Fibroblast of gingiva (primary cell): ENCODE measurements at places on chromosomes 5 and 9.

DNA sequence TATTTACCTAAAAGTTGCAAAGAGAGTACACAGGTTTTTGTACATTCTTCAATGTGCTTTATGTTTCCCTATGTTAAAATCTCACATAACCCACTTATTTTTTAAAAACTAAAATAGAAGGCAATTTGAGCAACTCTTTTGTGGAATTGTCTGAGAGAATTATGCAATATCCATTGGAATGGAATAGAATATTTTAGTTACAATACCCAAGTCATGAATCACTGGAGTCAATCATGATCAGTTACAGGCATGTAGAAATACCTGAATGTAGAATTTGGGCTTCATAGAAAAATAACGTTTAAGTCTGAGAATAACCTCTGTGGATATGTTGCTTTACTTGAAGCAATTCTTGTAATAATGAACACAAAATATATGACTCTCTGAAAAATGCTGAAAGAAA, 143.3 kb downstream of the FGF10 start:
- DNase-seq, result peak; percentile 50

DNA sequence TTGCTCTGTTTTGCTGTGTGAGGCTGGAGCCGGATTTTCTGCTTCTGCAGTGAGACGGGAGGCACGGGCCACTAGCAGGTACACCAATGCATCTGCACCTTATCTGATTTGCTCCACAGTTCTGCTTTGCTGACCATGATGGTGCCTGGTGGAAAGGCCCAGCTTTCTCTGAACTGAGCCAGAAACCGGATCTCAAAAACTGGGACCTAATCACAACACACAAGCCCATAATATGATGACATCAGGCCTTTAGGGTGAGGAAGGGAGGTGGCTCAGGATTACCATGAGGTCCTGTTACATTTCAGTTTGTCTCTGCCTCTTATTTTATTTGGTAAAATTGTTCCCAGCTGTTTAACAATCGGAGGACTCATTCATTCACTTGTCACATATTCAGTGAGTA, 49.8 kb downstream of the FGF1 start:
- DNase-seq, result no peak

- DNase-seq, result no peak
Observed at GRCh38 chr9:272251-273213, 57.9 kb downstream of the DOCK8 start.

DNA sequence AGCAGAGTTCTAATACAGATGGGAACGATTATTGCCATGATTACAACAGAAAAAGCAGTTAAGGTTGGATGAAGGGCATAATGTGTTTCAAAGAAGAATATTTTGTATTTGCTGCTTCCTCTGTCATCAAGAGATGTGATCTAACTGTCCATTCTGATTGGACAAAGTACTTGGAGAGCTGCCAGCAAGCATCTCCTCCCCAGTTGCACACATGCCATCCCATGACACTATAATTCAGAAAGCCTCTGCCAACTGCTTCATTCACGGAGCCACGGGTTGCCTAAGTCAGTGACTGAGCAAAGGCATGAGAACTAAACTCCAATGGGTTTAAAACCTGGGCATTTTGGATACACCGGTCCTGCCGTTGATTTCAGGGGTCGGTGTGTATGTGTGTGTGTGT, 253.8 kb downstream of the CRB2 start:
- DNase-seq, result peak; percentile 27

GRCh38 chr9:81393985-81394811, 295.1 kb downstream of the TLE1 start:
- peak; percentile 78 for DNase-seq

DNA sequence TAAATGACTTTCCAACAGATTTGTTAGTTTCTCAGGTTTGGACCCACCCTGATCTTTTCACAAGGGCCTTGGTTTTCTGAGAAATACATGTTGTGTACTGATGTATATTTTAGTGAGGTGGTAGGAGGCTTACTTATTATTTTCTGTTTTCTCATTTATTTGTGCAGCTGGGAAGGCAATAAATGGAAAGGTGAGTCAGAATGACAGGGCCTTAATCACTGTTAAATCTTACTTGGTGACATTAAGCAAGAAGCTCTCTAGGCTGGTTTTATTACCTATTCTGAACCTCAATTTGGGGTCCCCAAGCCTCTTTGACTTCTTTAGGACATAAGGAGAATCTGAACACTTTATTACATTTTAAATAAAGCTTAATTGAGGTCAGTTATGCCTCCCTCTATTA, 214.0 kb upstream of the DAB2 start:
- no peak for DNase-seq

GRCh38 chr9:93680443-93681268, 104.3 kb downstream of the PHF2 start:
- no peak for DNase-seq

DNA sequence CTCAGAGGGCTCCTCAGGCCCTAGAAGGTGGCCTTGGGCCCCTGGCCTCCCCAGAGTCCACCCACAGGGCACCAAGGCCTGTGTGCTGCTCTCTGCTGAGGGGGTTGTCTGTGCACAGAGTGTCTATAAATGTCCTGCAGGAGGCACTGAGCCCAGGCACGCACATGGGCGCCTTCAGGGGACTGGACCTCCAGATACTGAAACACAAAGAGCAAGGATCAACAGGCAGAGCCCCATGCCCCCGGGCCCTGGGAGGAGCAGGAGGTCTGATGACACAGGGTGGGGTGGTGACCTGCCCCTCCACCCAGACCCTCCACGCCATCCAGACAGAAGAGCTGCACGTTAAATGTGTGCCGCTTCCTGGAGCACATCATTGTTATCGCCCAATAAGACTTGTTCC, 64.6 kb upstream of the SIMC1 start:
- DNase-seq, result no peak

- DNase-seq, result no peak
Observed at GRCh38 chr5:63553073-63553472, 409.2 kb downstream of the HTR1A start.

DNA sequence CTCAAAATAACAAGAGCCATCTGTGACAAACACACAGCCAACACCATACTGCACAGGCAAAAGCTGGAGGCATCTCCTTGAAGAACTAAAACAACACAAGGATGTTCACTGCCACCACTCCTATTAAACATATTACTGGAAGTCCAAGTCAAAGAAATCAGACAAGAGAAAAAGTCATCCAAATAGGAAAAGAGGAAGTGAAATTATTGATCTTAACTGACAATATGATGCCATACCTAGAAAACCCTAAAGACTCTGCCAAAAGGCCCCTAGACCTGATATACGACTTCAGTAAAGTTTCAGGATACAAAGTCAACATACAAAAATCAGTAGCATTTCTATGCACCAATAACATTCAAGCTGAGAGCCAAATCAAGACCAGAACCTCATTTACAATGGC, 30.0 kb upstream of the MACIR start:
- no peak for DNase-seq

DNA sequence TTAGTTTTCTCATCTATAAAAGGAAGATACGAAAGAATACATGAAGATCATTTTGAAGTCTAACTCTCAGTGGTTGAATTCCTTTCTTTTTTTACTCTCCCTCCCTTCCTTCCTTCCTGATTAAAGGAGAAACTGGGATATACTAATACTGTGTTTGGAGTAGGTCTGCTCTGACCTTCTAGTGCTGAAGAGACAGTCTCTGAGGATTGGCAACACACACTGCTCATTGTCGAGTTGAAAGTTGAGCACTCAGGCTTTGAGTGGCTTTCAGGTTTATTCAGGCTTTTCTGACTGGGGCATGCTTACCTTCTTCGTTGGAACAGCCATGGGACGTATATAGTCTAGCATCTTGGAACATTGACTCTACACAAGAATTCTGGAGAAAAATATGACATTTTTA, 86.9 kb upstream of the RPS23 start:
- no peak for DNase-seq

DNA sequence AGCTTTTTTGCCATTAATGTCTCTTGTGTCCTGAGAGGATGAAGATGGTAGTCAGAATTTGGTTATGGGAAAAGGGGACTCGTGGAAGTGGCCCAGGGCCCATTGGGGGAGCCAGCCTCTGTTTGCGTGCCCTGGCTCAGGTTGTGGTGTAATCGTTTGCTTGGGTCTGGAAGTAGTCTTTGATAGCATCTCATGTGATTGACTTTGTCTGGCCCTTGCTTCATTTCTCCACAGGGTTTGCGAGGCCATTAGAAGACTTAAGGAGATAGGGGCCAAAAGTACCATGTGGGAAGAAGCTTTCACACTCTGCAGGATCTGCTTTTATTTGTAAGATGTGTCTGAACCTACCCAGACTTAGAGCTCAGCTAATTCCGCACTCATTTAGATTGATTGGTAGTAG, 114.5 kb downstream of the FGF1 start:
- DNase-seq, result no peak

DNA sequence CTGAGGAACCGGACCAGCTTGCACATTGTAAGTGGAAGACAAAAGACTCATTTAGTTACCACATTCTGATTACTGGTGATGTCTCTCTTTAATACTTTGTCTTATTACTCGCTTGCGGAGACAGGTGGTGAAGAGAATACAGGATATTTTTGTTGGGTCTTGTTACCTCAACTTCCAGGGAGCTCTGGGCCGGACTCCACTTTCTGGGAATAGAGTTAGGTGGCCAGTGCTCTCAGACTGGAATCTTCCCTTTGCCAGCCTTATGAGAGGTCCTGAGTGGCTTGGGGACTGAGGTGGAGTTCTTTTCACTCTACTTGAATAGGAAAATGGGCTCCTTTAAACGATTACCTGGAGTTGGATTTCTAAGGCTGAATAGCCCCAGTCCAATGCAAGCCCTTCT, 33.3 kb upstream of the SPRY4 start:
- DNase-seq, result no peak

DNA sequence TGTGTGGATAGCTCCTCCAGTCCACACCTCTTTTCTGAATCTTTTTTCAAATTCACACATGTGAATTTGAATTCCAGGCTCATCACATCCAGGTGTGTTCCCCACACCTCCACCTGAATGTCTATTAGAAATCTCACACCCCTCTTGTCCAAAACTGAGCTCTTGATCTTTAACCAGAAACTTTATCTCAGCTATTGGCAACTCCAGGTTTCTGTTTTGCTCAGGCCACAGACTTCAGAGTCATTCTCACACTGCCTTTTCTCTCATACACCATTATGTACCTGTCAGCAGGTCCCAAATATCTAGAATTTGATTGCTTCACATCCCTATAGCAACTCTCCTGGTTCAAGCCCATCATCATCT, 11.6 kb downstream of the NIPSNAP3B start:
- DNase-seq, result no peak

DNA sequence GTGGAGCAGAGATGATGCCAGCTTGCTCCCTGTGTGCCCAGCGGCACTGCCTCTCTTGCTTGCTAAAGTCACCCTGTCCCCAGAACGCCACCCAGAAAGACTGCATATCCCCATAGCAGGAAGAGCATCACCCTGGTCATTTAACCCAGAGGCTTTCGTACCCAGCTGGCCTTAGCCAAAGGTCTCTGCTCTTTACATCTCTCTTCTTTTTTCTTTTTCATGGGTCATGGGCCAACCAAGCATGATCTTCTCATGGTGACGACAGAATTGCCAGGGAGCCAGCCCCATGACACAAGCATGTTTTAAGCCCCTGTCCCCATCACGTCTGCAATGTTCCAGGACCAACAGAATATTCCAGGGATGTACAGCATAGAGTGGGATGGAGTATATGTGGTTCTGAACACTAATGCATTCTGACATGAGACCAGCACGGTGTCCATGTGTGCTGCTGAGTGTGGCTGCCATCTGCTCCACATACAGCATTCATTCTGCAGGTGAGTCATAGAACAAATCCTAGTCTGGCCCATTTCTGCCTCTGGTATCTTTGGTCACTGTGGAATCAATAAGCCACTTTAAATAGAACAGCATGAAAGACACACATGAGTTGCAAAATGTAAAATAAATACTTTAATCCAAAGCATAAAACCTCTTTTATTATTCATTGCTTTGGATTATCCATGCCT, 203.0 kb downstream of the MED10 start:
- no peak for DNase-seq

- DNase-seq, result no peak
Observed at GRCh38 chr5:95845391-95845790, 22.9 kb upstream of the GLRX start.

DNA sequence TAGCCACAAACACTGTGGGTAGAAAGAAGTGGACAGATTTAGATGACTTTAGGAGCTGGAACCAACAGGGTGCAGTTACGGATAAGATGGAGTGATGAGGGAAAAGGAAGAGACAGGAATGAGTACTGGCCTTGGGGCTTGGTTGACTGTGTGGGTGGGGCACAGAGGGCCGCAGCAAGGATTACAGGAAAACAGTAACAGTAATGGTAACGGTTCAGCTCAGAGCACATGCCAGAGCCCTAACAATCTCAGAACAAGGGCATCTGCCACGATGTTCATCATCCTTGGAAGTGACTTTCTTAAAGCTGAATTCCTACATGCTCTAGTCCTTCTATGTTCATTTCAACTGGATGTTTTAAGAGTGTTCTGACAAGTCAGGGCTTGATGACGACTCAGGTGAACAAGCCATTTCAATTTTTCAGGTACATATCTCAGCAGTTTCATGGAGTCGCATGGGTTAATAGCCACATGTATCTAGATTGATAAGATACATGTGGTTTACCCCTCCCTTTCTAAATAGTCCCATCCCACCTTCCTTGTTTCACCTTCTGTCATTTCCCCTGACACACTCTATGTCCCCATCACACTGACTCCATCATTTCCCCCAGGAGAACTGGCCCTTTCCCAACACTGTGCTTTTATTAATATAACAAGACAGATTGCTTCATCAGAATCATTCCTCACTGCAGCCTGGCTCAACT, 65.0 kb downstream of the CEMIP2 start:
- peak; percentile 67 for DNase-seq

DNA sequence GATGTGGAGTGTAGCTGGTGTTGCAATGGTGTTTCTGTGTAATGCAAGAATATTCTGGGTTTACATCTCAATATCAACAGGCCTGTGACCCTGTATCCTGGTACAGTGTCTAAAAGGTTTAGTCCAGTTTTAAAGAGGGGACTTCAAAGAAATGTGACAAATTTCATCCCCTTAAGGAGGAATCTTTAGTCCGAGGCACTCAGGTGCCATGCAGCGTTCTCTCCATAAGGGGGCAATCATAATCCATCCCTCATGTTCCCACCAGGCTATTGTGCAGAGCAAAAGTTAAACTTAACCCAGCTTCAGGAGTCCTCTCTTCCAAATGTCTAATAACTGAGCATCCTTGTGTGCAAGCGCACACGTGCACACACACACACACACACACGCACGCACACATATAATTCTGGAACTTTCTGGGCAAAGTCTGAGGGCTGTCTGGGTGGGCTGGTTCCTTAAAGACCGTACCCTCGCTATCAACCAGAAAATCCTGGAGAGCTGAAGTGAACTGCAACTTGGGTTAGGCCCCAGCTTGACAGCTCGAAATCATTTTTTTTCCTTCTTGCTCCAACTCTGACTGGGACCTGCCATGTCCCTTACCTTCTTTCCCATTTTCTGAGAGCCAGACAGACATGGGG, 46.0 kb downstream of the CRB2 start:
- peak; percentile 38 for DNase-seq
